Stimulated activated CD8-positive, alpha-beta memory T cell treated with anti-CD3 and anti-CD28 coated beads, Interleukin-7, amount 100 ng/mL, for 1 hour (primary cell): ENCODE measurements at places on chromosomes 4 and X.

DNA sequence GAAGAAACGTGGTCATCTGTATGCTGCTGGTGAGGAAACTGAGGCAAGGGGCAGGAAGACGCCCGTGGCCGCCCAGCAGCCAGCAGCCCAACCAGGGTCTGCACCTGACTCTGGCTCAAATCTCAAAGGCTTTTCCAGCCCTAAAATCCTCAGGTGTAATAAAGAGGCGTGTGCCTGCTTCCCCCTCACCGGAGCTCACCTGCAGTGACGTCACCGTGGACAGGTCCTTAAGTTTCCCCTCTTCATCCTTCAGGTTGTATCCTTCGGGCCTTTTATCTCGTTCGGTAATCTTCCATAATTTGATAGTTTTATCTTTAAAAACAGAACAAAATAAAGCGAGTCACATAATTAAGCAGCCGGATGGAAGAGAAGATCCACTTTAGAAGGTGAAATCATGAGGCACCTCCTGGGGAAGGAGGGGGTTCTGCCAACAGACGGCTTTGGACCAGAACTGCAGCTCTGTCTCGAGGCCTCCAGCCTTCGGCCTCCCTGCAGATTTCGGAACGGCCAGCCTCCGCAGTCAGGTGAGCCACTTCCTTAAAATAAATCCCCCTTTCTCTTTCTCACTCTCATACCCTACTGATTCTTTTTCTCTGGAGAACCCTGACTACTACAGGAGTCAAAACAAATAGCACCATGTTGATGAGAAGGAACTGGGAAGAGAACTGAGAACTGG, 96.7 kb downstream of the PPP2R2C start:
- no peak for DNase-seq

DNA sequence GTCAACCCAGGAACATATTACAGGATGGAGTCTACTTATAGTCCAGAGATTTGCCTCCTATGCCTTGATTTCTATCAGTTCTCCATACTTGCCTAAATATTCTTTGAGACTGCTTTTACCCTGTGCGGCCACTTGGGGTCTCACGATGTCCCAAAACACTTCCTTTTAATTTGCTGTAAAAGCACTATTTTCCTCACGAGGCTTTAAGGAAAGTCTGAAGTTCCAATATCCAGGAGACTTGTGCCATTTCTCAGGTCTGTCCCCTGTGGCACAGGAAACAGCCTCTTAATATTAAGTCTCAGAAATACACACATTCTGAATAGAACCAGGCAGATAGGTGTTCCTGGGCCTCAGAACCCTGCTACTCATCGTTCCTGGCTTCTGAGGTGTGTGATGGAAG, 142.9 kb downstream of the TMEM164 start:
- no peak for DNase-seq

GRCh38 chr4:24210332-24210902, 320.6 kb upstream of the PPARGC1A start:
- DNase-seq = no peak

DNA sequence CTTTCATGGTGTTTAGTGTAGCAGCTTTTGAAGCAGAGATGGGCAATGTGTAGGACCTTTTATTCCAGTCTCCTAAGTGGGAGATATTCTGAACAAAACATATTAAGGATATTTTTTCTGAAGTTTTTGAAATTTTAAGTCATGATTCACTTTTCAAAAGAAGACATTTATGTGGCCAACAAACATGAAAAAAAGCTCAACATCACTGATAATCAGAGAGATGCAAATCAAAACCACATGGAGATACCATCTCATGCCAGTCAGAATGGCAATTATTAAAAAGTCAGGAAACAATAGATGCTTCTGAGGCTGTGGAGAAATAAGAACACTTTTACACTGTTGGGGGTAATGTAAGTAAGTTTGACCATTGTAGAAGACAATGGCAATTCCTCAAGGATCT, 76.0 kb downstream of the FAT4 start:
- DNase-seq = no peak

DNA sequence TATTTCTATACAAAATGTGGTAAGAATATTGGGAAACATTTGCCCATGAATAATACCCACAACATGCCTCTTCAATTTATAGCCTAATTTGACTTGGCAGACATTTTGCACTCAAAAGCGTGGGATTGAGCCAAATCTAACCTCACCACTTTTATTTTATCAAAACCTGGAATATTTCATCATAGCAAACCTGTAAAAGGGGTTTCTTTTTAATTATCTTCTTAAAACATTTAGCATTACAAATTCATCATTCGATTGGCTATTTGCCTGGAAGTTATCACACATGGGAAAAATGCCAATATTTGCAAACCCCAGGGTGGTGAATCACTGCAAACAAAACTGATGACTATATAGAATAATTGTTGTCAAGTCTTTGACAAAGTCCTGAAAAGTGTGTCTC, 56.2 kb downstream of the VCX3B start:
- DNase-seq = no peak

DNA sequence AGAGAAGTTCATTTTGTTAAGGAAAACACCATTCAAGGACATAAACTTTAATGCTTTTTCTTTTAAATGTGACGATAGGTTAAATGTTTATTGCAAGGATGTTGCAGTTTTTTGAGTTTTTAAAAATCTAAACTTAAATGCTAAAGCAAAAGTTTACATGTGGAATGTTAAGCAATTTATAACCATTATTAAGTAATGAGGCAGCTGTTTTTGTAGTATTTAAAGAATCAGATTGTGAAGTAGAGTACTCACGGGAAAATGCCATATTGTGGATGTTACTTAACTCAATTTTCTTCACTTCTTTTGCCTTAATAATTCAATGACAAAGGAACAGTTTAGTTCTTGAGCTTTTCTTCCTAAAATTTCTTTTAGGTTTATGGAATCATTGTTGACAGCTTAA, 43.5 kb downstream of the UBE2K start:
- no peak for DNase-seq

DNA sequence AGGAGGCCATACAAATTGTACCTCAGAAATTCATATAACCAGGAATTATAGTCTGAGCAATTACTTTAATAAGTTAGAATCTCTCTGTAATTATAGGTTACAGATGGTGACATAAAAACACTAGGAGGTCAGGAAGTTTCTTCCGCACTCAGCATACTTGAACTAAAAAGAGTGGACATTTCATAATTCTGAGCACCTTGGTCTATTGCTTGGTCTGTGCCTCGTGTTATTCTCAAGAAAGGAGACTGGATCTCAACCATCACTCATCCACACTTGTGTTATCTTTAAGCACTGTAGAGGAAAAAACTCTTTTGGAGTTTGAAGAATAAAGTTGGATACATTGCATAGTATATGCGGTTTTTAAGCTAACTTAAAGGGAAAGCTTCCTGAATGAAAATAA, 91.1 kb downstream of the SYNPO2 start:
- DNase-seq = no peak

DNA sequence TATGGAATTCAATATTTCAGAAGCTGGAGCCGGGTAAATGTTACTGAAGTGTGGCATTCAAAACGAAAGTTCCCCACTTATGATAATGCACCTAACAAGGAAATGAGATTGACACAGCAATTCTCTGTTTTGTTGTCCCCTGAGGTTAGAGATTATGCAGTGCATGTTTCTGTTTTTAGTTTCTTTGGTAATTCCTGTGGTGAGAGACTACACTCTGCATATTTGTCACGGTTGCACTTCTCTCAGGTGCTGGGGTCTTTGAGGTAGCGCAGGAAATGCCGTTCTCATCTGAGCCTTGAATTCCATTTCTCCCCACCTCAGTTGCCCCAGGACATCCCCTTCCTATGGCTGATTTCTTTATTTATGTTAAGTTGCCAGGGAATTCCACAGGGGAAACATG, 15.3 kb upstream of the BEND4 start:
- DNase-seq = no peak

GRCh38 chr4:68874507-68874906, 58.7 kb downstream of the UGT2B10 start:
- DNase-seq = no peak

DNA sequence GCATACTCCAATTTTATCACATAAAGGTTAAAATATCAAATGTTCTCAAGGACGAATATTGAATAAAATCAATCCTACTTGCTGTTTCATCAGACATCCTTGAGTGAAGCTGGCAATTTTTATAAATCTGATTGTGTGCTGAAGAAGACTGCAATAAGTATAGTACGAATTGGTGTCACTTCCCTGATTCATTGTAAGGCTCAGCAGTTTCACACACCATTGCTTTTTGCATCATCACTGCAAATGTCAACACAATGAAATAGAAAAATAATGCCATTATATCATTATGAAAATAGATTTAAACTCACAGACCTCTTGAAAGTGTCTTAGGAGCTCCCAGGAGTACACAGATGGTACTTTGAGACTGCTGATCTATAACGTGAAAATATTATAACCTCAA, 172.5 kb downstream of the ANKRD50 start:
- DNase-seq = no peak

GRCh38 chrX:111504941-111505340, 6.5 kb upstream of the SERTM2 start:
- DNase-seq = no peak

- no peak for DNase-seq
Measured at GRCh38 chr4:95729596-95729995, 110.3 kb upstream of the PDHA2 start.

DNA sequence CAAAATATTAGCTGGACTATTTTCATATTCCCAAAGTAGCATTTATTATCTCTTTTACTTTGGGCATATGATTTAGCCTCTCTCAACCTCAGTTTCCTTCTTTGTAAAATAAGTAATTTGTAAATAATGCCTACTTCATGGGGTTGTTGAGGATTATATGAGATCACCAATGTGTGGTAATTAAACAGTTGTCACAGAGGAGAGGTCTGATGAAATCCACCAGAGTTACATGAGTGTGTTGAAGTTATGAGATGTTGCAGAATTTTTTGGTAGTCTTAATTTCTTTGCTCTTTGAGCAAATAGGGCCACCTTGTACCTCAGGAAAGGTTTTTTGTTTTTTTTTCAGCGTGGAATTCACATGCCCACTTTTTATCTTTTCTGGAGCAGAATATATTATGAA, 1.4 kb downstream of the COX7B start:
- no peak for DNase-seq

DNA sequence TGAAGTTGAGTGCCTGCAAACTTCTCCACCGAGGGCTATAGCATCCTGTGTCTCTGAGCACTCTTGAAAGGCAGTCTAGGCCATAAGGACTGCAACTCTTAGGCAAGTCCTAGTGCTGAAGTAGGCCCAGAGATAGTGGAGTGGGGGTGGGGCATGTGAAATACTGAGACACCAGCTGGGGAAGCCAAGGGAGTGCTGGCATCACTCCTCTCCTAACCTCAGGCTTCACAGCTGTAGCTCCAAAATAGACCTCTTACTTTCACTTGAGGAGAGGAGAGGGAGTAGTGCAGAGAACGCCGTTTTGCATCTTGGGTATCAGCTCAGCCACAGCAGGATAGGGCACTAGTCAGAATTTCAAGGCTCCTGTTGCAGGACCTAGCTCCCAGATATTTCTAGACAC, 56.2 kb upstream of the CYSLTR1 start:
- DNase-seq = no peak

DNA sequence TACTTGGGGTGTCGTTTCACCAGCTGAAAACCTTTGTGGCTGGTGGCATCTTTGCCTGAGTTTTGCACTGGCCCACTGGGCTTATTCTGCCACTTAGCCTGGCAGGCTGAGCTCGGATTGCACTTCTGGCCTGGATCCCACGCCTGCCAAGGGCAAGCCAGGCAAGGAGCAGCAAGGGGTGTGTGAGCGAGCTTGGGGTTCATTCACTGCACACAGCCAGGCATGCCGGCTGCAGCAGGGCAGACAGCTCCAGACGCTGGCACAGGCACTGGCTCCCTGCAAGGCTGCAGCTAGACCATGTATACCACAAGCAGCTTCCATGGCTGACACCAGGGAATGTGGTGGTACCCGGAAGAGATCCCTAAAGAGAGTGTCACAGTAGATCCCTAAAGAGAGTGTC, 476.3 kb downstream of the EPHA5 start:
- no peak for DNase-seq

DNA sequence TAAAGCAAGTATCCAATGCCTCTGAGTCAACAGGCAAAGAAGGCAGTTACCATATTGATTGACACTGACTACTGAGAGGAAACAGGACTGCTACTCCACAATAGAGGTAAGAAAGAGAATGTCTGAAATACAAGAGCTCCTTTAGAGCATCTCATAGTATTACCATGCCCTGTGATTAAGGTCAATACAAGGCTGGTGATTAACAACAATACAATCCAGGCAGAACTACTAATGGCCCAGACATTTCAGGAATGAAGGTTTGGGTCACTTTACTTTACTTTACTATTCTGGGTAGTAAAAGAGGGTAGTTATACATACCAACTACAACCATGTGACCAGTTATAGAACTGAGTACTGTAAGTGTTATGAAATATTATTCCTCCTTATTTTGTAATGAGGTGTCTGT, 44.5 kb downstream of the BRWD3 start:
- no peak for DNase-seq

- DNase-seq = no peak
Measured at GRCh38 chr4:16029262-16029661, 54.6 kb downstream of the PROM1 start.

DNA sequence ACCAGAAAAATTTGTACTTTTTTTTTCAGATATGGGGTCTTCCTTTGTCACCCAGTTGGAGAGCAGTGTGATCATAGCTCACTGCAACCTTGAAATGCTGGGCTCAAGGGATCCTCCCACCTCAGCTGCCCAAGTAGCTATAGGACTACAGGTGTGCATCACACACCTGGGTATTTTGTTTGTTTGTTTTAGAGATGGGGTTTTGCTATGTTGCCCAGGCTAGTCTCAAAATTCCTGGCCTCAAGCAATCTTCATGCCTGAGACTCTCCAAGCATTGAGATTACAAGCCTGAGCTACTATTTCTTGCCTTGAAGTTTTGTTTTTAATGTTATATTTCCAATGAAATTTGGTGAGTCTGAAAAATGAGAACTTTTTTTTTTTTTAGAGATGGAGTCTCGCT, 847.8 kb downstream of the TRIML1 start:
- DNase-seq = no peak
